ENCODE measurements at places on chromosomes 4 and X. TPM values are rescaled to one million over a fixed set of nuclear protein-coding genes. Genes with fewer than 3 reads are reported as not detected.

The GEMIN8 gene
- total RNA-seq = 15.6 TPM

The RAB28 gene
- total RNA-seq = 11.5 TPM

The MID2 gene
- 12.0 TPM for total RNA-seq

The IGSF1 gene
- total RNA-seq = 1.7 TPM

The PLXNB3 gene
- 4.3 TPM for total RNA-seq

The GAGE12H gene
- total RNA-seq = not detected
